ENCODE measurements at places on chromosomes 1 and 21.

GRCh38 chr1:215710036-215710898 is 143.2 kb downstream of the KCTD3 start:
- no peak for DNase-seq

DNA sequence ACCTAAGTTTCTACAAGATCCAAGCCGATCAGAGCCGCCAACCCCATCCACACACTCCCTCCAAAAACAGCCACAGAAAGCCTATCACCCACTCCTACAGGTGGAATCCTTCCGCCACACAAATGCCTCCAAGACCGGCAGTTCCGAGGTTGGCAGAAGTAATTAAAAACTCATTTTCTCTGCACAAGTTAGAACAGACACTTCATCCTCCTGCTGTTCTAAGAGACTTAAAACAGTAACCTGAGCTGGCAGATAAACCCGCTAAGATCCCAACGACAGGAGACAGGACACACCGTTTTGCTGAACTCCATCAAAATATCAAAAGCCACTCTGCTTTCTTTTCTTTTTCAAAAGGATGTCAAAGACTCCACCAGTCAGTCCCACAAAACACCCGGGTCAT is 2.8 kb downstream of the SSBP3 start:
- no peak for DNase-seq

GRCh38 chr1:31306278-31306677 is 9.4 kb downstream of the ZCCHC17 start:
- DNase-seq = no peak

DNA sequence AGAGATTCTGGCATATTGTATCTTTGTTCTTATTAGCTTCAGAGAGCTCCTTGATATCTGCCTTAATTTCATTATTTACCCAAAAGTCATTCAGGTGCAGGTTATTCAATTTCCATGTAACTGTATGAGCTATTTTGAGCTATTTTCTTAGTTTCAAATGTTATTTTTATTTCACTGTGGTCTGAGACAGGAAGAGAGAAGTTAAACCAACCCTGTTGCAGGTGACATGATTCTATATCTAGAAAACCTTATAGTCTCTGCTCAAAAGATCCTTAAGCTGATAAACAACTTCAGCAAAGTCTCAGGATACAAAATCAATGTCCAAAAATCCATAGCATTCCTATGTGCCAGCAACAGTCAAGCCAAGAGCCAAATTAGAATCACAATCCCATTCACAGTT is 1644.0 kb upstream of the B3GALT2 start:
- no peak for DNase-seq

GRCh38 chr1:202565890-202566602 is 144.2 kb downstream of the SYT2 start:
- DNase-seq = no peak

- no peak for DNase-seq
Observed at GRCh38 chr1:33266766-33267165, 10.5 kb downstream of the ZNF362 start.

DNA sequence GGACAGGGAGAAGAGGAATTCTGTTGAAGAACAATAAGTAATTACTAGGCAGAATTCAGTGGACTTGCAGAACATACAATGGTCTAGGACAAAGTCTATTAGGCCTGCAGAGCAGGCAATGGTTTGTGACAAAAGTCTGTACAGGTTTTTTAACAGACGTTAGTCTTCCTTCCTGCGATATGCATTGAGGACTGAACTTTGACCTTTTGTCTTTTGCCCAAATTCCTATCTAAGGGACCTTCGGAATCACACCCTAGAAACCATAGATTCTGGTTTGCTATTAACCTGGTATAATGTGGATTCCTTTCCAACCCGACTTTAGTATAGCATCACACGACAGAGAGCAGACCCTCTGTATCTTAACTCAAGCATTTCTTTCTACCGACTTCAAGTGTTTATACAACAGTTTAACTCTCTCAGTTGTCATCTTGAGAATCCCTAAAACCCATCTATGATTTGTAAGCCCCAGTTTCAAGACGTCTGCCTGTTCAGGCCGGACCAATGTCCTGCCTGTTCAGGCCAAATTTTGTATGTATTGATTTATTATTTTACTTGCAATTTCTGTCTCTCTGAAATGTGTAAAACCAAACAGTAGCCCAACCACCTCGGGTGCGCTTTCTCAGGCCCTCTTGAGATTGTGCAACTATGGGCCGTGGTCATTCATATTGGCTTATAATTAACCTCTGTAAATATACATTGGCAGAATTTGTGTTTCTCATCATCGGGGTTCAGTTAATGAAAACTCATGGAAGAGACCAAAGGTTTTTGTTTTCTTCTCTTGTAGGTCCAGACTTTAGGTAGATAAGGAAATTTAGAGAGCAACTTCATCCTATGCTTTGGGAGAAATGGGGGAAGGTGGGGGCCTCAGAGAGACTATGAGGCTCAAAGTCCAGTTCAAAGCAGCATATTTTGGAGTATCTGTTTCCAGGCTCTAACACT is 76.9 kb upstream of the TNFSF18 start:
- no peak for DNase-seq

DNA sequence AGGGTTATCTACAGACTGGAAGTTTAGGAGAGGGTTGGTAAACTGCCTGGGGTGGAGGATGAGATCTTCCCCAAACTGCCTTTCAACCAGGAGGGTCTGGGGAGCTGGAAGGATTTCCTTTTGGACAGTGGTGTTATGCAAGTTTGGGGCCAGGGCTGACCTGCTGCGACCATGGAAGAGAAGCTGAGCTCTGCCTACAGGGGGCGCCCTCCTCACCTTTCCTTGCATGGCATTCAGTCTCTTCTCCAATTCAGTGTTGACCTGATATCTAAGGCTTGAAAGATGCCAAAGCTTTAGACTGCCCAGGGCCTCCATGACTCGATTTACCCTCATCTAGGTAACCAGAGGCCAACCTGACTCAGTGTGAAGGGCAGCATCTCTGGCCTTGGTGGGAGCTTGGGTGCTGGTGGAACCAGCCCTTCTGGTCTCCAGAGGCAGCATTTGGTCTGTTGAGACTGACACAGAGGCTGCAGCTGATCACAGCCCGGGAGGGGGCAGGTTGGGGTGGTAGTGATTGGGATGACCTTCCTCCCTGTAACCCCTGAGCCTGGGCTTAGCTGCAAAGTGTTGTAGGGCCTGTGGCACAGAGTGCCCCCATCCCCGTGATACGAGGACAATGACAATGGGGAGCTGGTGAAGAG is 170.0 kb downstream of the GRIK3 start:
- DNase-seq = no peak

DNA sequence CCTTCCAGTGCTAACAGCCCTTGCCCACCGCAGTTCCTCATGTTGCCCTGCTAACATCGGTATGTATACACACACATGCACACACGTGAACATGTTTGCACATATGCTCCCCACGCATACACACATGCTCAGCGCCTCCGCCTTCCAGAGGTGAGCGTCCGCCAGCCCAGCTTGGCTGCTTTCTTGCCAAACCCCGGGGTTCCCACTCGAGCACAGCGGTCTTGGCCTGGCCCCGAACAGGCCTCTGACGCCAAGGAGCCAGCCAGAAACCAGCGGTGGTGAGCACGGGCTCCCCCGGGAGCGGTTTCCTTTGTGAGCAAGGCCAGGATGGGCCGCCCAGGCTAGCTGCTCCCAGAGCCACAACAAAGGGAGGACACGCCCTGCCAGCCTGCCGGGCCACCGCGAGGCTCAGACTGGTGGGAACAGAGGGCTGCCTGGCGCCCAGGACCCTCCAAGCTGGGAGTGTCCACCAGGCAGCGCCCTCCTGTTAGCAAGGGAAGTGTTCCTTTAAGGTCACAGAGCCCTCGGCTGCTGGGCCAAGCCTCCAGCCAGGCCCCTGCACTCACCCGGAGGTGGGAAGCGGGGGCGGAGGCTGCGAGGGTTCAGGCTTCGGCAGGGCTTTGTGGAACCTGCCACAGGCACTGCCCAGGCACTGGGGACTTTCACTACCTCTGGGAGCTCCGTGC is 65.4 kb downstream of the ALPL start:
- DNase-seq = no peak
